ENCODE measurements at places on chromosomes 16 and 17.

GRCh38 chr17:81233316-81233715, 5.5 kb downstream of the TEPSIN start:
- no peak for DNase-seq

GRCh38 chr17:73151916-73152632, 12.7 kb upstream of the SSTR2 start:
- no peak for DNase-seq

DNA sequence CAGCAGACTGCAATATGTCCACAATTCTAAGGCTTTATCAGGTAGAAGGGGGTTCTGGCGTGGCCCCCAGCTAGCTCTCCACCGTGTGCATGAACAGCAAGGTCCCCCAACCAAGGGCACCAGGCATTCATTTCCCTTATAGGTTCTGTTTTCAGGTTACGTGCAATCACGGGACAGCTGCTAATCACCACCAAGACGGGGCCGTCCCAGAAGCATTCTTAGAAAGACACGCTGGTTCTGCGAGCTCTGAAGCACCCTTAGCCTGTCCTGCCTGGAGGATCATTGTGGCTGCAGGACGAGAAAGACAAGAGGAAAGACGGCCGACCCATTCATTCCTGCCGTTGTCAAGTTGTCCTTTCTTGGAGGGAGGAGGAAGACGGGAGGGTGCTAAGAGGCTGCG, 302.9 kb downstream of the SOX9 start:
- DNase-seq: no peak

GRCh38 chr17:42399121-42399520, 10.9 kb upstream of the STAT3 start:
- no peak for DNase-seq

DNA sequence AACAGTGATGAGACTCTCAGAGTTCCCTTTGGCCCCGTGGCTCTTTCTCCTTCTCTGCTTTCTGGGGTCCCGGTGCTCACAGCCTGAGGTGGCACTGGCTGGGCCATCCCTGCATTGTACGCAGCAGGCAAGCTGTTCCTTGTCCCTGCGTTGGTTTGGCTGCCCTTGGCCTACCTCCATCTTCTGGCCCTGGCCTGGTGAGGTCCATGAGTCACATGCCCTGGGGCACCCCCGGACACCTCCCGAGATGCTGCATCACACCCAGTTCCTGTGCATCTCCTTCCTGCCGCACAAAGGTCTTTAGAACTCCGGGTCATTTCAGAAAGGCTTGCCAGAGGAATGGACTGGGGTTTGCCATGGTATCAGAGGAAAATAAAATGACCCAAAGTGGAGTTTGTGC, 9.5 kb downstream of the SULT1A2 start:
- no peak for DNase-seq

- DNase-seq: no peak
These were observed 28.6 kb downstream of the TK2 start for GRCh38 chr16:66521252-66521713.
